Neural progenitor cell (in vitro differentiated cells): ENCODE measurements at places on chromosomes 2 and 18.

DNA sequence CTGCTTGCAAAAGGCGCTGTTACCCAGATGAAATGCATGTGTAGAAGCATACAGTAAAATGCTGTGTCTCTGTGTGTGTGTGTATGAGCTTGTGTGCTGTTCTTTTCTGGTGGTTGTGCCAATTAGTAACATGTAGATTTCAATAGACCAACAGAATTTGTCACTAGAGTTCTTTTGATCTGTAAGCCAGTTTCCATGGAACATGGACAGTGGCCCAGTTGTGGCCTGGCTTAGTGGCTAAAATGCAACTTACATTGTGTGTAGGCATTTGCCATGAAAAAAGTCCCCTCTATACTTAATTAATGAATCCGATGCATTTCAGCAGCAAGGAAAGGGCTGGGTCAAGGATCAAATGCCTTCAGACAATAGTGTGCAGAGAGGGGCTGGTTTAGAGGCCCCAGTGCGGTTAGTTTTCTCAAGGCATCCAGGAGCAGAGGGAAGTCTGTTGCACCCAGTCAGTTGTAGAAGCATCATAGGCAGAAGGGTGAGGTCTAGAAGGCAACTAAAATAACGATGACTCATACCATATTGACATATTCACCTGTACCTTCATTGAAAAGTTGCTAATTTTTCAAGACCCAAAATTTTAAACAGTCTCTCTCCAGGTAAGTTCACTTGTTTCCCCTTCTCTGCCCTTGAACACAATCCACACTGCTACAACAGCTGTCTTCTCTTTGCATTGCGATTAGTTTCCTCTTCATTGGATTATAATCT is 366.9 kb upstream of the SPRED2 start:
- DNase-seq = peak; percentile 41

GRCh38 chr2:177712462-177712861 is 319.9 kb downstream of the AGPS start:
- DNase-seq = no peak

- DNase-seq = peak; percentile 80
These were observed 749 bp downstream of the STK25 start for GRCh38 chr2:241507430-241508239.

GRCh38 chr2:136081582-136082210 is 36.3 kb downstream of the CXCR4 start:
- peak; percentile 40 for DNase-seq

DNA sequence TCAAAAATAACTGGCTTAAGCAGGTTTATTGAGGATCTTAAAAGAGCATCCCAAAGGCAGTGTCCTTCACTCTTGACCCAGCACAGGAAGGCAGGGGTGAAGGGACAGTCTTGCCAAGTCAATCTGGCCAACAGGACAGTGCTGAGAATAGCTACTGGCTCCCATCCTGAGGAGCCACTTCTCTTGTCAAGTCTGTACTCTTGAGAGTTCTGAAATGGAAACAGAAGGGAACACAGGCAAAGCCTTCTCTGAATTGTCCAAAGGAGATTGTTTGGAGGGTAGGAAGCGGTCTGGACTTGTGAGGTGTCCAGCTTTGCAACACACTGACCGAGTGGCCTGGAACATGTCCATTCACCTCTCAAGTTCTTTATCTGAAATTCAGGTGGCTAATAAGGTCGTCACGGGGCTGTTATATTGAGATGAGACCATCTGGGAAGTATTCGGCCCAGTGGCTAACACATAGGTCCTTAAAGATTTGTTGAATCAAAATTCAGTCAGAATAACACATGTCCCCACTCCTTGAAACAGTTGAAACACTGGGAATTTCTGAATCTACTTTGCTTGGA is 99.5 kb upstream of the FHL2 start:
- no peak for DNase-seq

DNA sequence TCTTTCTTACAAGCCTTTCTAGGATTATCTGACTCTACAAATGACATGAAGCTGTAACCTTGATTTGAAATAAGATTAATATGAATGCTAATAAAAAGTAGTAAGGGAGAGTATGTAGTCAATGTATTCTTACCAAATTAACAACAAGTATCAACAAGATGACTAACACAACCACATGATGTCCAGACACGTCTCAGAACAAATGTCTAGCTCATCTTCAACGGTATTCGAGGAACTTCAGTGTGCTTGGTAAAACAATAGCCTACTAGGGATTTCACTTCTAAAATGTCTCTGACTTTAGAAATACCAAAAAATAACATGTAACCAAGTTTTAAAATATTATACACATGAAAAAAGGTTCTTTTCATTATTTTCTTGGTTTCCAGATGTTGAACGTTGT is 3.4 kb downstream of the HDLBP start:
- no peak for DNase-seq

DNA sequence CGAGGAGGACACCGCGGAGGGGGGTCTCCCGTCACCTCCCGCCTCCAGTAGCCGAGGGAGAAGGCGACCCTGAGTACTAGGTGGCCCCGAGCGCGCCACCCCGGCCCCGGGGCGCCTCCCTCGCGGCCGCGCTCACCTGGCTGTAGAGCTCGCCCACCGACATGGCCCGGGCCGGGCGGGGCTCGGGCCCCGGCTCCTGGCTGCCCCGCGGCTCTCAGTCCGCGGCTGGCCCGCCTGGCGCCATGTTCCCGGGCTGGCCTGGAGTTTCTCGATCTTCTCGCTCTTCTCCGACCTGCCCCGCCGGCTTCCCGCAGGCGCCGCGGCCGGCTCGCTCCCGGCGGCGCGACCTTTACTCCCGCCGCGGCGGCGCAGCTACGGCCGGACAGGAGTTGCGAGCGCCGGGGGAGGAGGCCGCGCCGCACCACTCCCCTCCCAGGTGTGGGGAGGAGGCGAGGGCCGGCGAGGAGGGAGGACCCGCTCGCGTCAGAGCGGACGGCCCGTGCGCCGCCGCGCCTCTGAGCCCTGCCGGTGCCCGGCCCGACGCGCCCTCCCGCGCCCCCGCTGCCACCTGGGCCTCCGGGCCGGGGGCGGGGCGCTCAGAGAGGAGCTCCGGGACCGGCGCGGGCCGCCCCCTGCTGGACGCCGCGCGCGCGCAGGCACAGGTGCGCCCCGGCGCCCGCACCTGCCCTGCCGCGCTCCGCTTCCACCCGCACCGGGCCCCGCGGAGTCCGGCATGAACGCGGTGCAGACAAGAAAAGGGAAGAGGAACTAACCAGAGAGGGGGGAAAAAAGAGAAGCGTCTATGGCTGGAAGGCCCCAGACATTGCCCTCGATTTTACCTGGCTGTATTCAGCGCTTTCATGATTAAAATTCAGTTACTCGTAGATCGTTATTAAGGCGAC is at the start of gene MYO5B:
Gene MYO5B (minus strand): TSS at position 517 of the 902 bp plus-strand sequence. CDS start 354 bp downstream, at position 163.
- DNase-seq = peak; percentile 92

DNA sequence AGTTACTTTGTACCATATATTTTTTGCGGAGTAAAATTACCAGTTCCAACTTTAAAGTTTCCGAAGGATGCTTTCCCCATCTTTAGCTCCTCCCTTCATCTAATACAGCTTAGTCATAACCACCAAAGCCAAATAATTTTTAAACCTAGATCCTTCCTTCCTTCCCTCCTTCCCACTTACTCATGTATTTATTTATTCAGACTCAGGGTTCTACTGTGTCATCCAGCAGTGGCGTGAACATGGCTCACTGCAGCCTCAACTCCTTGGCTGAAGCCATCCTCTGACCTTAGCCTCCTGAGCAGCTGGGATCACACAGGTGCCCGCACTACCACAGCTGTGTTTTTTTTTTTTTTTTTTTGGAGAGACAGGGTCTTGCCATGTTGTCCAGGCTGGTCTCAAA is 4.4 kb downstream of the LPIN2 start:
- no peak for DNase-seq

GRCh38 chr2:113734185-113734584 is 22.3 kb downstream of the SLC35F5 start:
- no peak for DNase-seq

DNA sequence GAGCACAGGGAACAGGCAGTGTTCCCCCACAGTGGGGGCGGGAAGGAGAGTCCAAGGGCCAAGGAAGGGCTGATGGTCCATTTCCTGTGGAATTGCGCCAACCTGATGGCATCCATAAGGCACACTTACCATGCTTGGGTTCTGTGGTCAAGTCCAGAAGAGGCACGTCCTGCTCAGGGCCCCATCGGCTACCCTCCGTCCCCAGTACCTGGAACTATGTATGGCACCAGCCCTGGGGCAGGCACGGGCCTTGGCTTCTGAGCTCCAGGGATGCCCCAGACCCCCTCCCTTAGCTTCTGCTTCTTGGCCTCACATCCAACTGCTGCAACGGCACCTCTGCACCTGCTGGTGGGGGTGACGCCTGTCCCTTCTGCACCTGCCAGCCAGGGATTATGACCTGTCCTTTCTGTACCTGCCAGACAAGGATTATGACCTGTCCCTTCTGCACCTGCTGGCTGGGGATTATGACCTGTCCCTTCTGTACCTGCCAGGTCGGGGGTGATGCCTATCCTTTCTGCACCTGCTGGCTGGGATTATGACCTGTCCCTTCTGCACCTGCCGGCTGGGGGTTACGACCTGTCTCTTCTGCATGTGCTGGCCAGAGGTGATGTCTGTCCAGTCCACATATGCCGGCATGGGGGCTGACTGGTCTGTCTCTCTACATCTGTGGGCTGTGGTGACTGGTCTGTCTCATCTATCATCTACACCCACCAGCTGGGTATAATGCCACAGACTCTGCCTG is 45.4 kb upstream of the SNTG2 start:
- DNase-seq = no peak

DNA sequence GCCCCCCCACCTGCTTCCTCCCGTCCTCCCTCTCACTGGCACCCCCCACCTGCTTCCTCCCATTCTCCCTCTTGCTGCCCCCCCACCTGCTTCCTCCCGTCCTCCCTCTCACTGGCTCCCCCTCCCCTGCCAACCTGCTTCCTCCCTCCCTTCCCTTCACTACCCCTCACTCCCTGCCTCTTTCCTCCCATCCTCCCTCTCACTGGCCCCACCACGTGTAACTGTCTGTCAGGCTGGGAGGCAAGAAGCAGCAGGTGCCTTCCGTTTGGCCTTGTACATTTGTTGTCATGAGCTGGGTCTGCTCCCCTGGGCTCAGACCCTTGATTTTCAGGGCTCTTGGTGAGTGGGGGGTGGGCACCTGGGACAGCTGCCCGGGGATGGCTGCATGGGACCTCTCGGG is 19.1 kb downstream of the RTP5 start:
- DNase-seq = no peak

GRCh38 chr18:44852818-44853217 is 172.1 kb downstream of the SETBP1 start:
- no peak for DNase-seq

DNA sequence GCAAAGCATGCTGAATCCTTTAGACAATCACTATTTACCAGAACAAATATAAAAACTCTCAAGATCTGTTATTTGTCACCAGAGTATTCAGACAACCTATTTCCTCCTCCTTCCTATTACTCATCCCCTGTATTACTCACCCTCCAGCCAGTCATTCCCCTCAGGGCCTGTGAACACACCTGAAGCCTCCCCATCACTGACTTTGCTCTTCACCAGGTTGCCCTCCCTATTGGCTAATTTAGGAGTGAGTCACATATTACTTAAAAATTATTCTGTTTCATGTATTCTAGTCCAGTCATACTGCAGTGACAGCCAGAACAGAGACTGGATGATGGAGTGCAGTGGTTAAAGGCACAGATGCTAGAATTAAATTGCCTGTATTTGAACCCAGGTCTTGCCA is 3.7 kb upstream of the ATG16L1 start:
- DNase-seq = no peak

DNA sequence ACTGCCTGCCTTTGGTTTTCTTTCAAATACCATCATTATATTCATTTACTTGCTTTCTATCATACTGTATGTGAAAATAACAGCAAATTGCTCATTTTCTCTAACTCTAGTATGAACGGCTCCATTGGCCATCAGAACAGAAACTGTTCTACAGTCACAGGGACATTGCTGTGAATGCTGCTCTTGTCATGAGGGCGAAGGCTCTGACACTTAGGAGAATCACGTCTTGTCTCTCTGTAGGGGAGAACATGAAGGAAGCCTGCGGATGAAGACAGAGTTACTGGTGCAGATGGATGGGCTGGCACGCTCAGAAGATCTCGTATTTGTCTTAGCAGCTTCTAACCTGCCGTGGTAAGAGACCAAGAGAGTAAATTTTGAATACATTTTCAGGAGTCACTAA is 41.7 kb upstream of the ELOA2 start:
- DNase-seq = no peak

DNA sequence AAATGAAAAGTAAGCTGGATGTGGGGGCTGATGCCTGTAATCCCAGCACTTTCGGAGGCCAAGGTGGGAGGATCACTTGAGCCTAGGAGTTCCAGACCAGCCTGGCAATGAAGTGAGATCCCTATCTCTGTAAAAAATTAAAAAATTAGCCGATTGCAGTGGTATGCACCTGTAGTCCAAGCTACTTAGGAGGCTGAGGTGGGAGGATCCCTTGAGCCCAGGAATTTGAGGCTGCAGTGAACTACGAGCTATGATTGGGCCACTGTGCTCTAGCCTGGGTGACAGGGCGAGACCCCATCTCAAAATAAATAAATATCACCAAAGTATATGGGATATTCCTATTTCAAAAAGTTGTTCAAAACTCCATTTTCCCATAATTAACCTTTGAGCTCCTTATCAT is 101.1 kb upstream of the FZD5 start:
- no peak for DNase-seq

DNA sequence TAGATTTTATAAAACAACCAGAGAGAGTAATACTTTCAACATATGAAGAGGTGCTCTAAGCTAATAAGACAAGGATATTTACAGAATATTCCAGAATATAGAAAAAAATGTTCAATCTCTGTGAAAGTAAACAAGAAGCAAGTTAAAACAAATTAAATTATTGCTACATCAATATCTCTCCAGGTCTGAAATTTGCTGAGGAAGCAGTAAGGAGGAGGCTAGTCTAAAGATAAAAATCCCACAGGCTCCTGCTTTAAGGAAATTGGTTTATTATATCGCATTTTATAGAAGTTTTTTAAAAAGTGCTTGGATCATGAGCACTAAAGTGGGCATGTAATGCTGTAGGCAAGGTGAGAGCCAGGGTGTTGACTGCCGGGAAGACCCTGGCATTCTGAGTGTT is 39.7 kb upstream of the ASB18 start:
- DNase-seq = no peak

DNA sequence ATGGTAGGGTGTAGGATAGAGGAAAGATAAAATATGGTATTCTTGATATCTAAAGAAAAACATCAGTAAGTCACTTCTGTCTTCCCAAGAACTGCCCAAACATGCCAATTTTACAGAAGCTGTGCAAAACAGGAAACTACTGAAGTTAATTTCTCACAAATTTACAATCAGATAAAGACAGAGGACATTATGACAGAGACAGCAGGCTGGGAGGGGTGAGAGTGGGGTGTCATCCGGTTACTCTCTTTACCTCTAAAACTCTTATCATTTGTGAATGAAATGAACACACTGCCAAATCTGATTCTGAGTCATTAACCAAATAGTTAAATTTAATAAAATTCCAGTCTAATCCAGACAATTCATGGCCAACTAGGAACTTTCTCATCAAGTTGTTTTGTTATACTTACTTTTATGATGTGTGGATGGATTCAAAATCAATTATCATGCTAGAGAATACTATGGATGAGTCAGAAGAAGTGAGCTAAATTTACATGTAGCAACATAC is 323.2 kb upstream of the MEX3C start:
- DNase-seq = no peak
